ENCODE measurements at places on chromosomes 3 and 15.
A peak's percentile ranks its signal among the peaks of the same experiment; 100 is the strongest.

- DNase-seq = no peak
Observed at GRCh38 chr15:39239562-39239961, 341.3 kb upstream of the THBS1 start.

DNA sequence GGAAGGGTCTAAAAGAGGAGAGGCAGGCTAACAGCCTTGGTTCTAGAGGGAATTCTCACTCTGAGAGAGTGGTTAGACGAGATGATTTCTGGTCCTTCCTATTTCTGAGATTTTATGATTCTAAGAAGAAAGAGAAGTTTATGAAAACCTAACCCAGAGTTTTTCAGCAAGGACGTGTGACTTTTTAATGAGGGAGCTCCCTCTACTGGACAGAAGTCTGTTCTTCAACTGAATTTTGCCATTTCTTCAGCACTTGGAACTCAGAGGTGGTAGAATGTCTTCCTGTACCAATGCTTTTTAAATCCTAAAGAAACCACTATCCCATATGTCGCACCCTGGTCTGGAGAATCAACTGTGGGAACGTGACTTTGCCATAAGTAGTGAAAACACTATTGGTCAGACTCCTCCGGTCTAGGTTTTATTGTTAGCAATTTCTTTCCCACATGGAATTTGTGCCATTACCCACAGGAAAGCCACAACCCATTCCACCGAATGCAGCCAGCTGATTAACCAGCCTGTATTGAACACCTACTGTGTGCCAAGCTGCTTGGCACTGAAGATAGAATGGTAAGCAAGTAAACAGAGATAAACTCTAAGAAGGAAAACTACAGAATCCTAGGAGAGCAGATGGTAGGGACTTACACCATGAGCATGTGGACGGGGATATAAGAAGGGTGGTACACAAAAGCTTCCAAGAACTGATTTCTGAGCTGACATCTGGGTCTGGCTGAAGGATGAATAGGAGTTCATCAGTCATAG, 199.5 kb upstream of the LMCD1 start:
- peak; percentile 32 for DNase-seq

DNA sequence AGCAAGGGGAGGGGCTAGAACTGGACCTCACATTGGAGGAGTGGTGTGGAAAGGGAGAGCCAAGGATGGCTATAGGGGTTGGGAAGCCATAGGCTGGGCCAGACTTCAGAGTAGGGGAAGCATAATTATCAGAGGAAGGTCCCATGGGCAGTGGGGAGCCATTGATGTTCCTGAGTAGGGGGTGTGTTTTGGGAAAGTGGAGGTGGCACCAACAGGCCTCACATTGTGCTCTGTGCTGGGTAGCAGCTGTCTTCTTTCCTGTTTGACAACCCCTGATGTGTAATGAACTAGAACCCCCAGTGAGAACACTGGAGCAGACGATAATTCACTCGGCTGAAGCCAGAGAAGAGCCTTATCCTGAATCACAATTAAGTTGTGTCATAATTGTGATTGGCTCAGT, 41.2 kb downstream of the SLC6A11 start:
- DNase-seq = no peak

DNA sequence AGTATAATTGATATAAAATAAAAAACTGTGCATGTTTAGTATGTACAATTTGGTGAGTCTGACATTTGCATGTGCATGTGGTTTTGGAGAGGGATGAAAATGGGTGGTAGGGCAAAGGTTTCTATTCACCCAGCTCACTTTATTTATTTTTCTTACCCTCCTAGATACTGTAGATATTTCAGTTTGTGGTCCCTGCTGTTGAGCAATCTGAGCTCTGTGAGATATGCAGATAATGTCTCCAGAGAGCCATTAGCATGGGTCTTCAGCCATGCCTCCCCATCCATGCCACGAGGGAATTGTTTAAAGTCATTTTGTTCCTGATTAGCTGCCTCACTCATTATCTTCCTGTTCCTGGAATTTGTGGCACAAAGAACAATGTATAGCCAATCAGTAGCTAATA, 44.4 kb upstream of the B3GALNT1 start:
- peak; percentile 28 for DNase-seq

DNA sequence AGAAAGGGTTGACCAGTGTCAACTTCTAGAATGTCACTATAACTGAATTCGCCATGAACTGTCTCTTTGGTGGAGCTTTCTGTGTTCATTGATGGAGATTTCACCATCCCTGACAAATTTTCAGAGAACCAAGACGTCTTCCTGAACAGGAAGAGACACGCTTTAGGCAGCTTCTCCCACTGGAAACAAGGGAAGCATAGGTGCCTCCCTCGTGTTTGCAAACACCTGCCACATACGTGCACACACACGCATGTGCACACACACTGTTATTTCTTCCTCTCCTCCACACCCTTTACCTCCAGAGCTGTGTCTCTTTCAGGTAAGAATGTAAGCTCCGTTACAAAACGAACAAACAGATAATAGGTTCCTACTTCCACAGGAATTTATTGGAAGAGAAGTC, 15.6 kb downstream of the ARRDC4 start:
- DNase-seq = no peak

DNA sequence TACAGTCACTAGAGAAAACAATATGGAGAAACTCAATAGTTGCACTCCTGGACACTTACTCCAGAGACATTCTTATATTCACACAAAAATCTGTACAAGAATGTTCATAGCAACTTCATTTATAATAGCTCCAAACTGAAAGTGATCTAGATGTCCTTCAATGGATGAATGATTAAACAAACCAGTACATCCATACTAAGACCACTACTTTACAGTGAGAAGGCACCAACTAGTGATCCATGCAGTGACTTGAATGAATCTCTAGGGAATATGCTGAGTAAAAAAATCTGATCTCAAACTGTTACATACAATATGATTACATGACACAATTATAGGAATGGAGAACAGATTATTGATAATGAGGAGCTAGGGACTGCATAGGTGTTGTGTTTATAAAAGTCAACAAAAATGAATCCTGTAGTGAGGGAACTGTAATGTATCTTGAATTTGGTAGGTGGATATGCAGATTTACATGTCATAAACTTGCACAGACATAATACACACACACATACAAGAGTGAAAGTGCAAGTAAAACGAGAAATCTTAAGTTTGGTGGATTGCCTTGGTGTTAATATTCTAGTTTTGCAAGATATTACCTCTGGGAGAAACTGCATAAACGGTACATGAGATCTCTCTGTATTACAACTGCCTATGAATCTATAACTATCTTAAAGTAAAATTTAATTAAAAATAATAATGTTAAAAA, 85.7 kb downstream of the SPATA16 start:
- DNase-seq = no peak

- DNase-seq = no peak
Observed at GRCh38 chr15:34655326-34655725, 71.9 kb upstream of the GOLGA8B start.

GRCh38 chr15:38215707-38216106, 36.9 kb upstream of the SPRED1 start:
- DNase-seq = no peak

GRCh38 chr15:45184562-45185041, 3.2 kb downstream of the SHF start:
- no peak for DNase-seq

DNA sequence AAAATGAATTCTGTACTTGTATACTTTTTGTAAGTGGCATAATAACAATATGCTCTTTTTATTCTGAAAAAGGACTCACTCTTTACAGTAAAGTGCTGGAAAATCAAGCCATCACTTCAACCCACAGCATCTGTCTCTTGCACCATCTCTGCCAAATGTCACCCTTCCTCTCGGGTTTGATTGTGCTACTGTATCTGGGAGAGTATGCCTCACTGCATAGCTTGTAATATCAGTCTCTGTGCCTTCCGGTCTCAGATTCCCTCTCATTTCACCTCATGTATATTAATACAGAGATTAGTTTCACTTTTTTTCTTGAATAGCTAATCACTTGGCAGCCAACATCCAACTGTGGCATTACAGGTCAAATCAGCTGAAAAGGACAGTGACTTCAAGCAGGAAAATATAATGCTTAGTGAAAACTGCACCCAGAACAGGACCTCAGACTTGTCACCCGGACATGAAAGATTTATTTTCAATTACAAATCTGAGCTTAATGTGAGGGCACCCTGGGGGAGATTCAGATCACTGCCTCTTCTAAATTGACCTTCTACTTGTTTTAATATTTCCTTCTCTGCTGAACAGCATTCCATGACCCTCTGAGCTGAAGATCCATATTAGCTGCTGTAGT, 605.8 kb upstream of the NAALADL2 start:
- no peak for DNase-seq

DNA sequence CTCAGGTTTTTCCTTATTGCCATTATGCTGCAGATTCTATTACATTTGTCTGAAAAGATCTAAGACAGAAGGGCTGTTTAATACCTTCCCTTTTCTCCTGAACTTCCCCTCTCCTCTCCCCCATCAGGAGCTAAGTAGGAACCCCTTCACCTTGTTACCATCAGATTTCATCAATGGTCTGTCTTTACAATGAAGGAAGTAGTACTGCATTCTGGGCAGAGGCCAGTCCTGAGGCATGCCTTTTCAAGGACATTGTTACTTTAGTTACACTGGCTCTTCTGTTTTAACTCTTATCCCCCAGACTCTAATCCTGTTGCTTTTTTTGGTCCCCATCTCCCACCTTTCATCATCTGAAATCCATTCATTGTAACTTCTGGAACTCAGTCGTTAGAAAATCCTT, 8.1 kb downstream of the CTNNB1 start:
- DNase-seq = no peak

DNA sequence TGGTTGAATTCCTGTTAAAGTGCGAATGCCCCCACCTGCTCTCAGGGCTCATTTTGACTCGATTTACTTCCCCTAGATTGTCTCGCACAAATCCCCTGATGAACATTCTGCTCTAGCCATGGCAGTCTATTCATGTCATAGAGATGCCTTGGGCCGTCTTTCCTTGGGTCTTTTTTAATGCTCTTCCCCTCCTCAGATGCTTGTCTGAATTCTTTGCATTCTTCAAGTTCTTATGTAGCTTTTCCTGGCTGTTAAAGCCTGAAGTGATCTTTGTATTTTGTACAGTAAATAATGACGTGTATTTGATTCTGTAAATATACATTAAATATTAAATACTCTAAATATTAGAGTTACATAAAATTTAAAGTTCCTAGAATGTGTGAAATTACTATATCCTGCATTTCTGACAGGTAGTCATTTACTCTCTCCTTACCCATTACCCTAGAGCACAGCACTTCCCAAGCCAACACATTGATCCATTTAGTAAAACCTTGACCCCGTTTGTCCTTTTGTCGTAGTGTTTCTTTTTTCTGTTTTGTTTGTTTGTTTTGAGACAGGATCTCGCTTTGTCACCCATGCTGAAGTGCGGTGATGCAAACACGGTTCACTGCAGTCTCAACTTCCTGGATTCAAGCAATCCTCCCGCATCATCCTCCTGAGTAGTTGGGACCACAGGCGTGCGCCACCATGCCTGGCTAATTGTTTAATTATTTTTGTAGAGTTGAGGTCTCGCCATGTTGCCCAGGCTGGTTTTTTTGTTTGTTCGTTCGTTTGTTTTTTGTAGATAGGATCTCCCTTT, 47.9 kb downstream of the YEATS2 start:
- DNase-seq = peak; percentile 30

GRCh38 chr3:121737644-121738043, 11.9 kb downstream of the GOLGB1 start:
- no peak for DNase-seq

DNA sequence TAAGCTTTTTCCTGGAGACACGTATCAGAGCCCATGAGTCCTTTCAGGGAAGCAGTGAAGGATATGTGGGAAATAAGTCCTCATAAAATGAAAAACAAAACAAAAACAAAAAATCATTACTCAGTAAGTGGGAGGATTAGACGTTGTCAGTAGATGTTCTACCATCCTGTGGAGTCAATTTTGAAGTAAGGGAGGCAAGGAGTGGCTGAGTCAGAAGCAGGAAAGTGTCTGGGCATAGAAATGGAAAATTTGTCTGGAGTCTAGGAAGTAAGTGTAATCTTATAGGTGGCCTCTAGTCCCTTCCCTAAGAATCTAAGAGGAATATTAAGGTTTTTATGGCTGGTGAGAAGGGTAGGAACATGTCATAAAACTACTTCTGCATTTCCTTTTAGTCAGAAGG, 339.8 kb upstream of the SEMA6D start:
- no peak for DNase-seq

GRCh38 chr15:91471468-91471867, 371.4 kb downstream of the SV2B start:
- no peak for DNase-seq

GRCh38 chr3:127172781-127173515, 20.0 kb upstream of the PRR23E start:
- DNase-seq = peak; percentile 22

GRCh38 chr3:167318306-167318705, 61.8 kb downstream of the ZBBX start:
- DNase-seq = no peak

- DNase-seq = peak; percentile 86
Observed at GRCh38 chr3:28940530-28940929, 340.3 kb upstream of the RBMS3 start.

DNA sequence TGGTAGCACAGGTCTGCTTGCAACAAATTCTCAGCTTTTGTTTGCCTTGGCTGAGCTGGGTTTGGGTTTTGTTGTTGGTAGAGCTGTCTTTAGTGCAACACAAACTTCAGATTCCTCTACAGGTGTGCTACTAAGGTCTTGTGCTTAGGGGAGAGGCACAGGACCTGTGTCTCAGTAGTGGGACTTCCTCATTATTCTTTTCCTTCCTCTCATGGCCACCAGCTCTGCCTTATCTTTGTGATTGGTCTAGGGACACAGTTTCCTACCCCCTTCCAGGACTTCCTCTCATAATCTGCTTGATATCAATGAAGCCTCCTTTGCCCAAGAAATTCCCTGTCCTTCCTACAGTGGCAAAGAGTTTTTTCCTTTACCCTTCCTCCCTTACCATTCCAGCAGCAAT, 24.9 kb upstream of the DNAAF4 start:
- no peak for DNase-seq

DNA sequence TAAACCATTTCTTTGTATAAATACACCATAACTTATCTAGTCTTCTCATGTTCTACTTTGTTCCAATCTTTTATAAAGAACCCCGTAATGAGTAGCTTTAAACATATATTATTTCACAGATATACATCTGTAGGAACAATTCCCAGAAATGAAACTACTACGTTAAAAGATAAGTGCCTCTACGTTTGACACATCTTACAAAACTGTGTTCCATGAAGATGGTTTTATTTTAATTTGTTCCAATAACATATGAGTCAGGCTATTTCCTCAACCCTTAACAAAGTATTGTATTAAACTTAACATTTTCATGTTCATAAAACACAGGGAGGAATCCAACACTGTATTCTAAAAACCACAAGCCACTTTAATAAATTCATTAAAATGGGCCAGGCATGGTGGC, 52.9 kb downstream of the TRPM7 start:
- DNase-seq = no peak

Data from non-pigmented ciliary epithelial cell (primary cell).